Subcutaneous preadipocyte (primary cell): ENCODE measurements at places on chromosomes 3 and 15. TPM values are rescaled to one million over a fixed set of nuclear protein-coding genes. Genes with fewer than 3 reads are reported as not detected.

SLC7A14 gene
- total RNA-seq: 2.0 and 4.0 TPM in 2 replicates

PLA2G4D gene
- not detected in 2 replicates for total RNA-seq

P2RY1 gene
- under 0.01 and 0.39 TPM in 2 replicates for total RNA-seq

FSIP1 gene
- 0.98 and 1.1 TPM in 2 replicates for total RNA-seq

REC114 gene
- not detected in 2 replicates for total RNA-seq

TLR9 gene
- total RNA-seq: not detected in 2 replicates

CCR5 gene
- not detected in 2 replicates for total RNA-seq

C2CD4A gene
- not detected in 2 replicates for total RNA-seq

HDC gene
- total RNA-seq: not detected in 2 replicates

NOX5 gene
- 0.20 and 0.37 TPM in 2 replicates for total RNA-seq

CCR3 gene
- total RNA-seq: not detected in 2 replicates

PARP9 gene
- 13.3 and 15.4 TPM in 2 replicates for total RNA-seq

CFAP92 gene
- total RNA-seq: under 0.01 and 0.37 TPM in 2 replicates

GOLGA6L25 gene
- total RNA-seq: not detected in 2 replicates

MRPS11 gene
- total RNA-seq: 26.5 and 29.5 TPM in 2 replicates

ZNF80 gene
- total RNA-seq: not detected in 2 replicates

GOLGA8A gene
- total RNA-seq: 16.9 and 18.2 TPM in 2 replicates

SPESP1 gene
- 4.8 and 8.8 TPM in 2 replicates for total RNA-seq

B3GALNT1 gene
- 7.3 and 17.8 TPM in 2 replicates for total RNA-seq

SERINC4 gene
- 0.20 TPM in 1 of 2 replicates, not detected in the other for total RNA-seq
